ENCODE measurements at places on chromosomes 7 and 10. TPM values are rescaled to one million over a fixed set of nuclear protein-coding genes. Genes with fewer than 3 reads are reported as not detected.

- DNase-seq = no peak
Observed at GRCh38 chr7:390761-391410, 100.9 kb downstream of the FOXL3 start.

The SRGN gene
- polyA plus RNA-seq = 14.4 TPM

- no peak for DNase-seq
Observed at GRCh38 chr7:22864855-22865601, 42.4 kb upstream of the TOMM7 start.

DNA sequence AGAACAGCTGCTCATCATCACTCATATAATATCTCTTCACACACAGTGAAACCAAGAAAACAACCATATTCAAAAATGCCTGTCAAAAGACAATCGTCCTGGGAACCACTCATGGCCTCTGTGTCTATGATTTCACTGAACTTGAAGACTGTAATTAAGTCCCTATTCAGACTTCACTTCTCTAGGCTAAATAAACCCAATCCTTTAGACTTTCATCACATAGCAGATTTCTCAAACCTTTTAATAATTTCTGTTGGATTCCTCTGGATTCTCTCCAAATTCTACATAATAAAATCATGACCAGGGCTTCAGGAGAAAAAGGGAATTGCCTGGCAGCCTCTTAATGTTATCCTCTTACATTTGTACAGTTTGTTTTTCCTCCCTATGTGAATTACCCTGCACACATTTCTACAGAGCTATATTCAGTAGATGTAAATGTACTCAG, 201.1 kb downstream of the LRRN3 start:
- no peak for DNase-seq

- no peak for DNase-seq
Observed at GRCh38 chr10:95741807-95742467, 14.0 kb upstream of the ENTPD1 start.

- no peak for DNase-seq
Observed at GRCh38 chr7:150435047-150435389, 15.4 kb upstream of the GIMAP8 start.

All from renal cortex interstitium (tissue), 15 donors.